ENCODE measurements at places on chromosomes 1 and 21.

DNA sequence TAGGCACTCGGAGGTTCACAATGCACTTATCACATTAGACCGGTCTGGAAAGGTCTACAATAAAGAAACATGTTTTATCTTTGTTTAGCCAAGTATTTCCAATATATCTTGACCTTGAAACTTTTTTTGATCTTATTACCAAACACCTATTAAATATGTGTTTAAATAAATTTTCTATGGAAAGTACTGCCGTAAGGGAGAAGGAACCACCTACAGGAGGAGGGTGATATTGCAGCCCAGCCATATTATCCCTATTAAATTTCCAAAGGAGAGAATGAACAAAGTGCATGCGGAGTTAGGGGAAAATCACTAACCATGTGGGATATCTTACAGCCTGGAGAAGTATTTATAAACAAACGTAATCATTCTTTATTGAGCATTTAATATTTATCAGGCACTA lies 14.5 kb downstream of the BRINP2 start:
- DNase-seq = no peak

GRCh38 chr1:39508857-39509305 lies 17.4 kb downstream of the BMP8A start:
- DNase-seq = no peak

DNA sequence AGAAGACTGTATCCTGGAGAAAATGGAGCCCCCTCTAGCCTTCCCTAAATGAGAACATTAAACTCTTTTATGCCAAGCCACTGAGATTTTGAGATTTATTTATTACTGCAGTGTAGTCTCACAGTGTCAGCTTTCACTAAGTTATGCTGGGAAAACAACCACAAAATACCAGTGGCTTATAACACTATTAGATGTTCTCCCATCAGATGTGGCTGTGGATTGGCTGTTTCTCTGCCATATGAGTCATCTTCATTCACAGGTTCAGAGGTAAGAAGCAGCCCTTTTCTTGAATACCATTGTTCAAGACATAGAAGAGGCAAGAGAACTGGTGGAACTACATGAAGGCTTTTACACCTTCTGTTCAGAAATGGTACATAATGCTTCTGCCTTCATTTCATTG lies 32.1 kb upstream of the ST6GALNAC5 start:
- DNase-seq = no peak

DNA sequence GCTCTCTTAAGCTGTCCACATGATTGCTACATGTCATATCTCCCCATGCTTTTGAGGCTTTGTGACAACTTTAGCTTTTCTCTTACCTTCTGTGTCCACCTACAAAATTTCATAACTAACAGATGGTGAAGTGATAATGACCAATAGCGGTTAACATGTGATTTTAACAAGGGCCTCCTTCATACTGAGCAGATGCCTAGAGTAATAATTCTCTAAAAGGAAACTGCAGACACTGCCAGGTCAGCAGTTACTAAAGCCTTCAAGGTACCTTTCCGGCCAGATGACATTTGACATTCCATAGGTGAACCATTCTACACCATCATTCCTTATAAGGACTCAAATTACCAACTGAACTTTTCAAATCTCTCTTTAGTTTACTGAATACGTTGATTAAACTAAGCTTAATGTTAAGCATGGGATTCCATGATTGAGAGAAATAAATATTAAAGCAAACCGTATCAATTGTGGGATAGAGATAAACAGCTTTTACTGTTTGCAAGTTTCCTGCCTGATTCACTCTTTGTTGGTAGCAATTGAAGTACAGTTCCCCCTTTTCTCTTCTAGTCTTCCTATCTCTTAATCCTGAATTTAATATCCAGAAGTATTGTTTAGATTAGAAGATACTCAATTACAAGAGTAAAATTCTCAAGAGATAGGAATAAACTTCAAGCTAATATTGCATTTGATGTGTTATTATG lies 205.1 kb downstream of the PLA2G4A start:
- no peak for DNase-seq

GRCh38 chr1:246216906-246217305 lies 290.2 kb downstream of the SMYD3 start:
- no peak for DNase-seq

- no peak for DNase-seq
These were observed 14.0 kb downstream of the MX2 start for GRCh38 chr21:41375875-41376274.

DNA sequence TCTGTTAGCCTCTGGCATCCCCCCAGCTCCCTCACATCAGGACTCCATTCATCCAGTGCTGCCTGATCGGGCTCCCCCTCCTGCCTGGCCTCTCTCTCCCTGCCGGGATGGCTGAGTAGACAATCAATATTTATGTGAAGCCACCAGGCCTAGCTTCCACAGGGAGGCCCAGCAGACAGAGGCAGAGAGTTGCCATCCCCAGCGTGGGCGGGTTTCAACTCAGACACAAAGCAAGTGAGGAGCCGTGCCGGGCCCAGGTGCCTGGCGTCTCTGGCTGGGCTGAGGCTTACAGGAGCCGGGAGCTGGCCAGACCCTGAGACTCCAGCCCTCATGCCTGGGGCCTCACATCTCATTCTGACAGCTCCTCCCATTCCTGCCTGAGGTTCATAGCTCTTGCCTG lies 34.5 kb upstream of the ATP2B4 start:
- DNase-seq = no peak

- no peak for DNase-seq
These were observed 157.7 kb downstream of the DSCAM start for GRCh38 chr21:40689217-40689616.

GRCh38 chr21:46371204-46372013 lies 47.5 kb downstream of the PCNT start:
- DNase-seq = no peak

GRCh38 chr1:38003261-38004250 lies 1.8 kb downstream of the FHL3 start:
- no peak for DNase-seq

All from activated CD4-positive, CD25-positive, alpha-beta regulatory T cell treated with anti-CD3 and anti-CD28 coated beads, Interleukin-2, amount 50 U/mL, for 72 hours (primary cell).